ENCODE measurements at places on chromosomes 2 and 18.

DNA sequence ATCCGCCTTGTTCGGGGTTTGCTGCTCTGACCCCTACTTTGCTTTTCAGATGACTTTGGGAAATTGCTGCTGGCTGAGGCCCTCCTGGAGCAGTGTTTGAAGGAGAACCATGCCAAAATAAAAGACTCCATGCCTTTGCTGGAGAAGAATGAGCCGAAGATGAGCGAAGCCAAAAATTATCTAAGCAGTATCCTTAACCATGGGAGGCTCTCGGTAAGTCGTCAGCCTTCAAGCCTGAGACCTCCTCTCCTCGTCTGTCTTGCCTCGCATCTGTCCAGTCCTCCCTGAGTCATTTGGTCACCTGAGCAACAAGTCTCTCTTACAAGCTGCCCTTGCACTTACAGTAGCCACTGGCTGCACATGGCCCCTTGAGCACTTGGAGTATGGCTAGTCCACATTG, 34.7 kb upstream of the MCFD2 start:
- DNase-seq, result no peak

DNA sequence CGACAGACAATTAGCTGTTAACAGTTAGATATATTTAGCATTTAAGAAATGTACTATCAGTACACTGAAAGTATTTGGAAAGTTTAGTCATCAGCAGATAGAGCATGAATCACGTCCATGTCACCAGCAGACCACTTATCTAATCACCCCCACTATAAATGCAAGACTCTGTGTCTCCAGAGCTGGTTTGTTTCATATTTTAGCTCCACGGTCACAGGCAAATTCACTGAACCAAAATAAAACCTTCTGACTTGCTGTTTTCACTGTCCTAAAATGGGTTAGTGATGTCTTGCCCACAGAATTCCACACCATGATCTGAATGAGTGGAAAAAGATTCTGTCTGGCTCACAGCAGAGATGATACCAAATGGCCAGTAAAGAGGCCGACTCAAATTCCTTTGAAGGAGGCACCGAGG, 64.9 kb downstream of the CDH2 start:
- no peak for DNase-seq

- no peak for DNase-seq
Observed at GRCh38 chr18:45155526-45155925, 459.8 kb upstream of the SLC14A2 start.

DNA sequence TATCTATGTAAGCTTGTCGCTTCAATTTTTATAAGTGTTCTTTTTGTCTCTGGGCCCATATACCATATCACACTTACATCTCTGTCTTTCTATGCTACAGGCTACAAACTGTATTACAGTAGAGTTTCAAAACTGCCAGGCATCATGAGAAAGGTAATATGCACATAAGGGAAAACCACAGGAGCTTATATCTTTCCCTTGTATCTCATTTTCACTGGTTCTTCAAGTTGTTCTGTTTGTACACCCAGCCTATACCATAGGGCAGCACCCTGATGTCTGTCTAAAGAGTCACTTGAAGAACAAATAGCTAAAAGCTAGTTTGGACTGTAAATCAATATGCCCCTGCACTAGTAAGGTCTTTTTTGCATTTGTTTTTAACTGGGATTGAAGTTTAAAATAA, 366.7 kb downstream of the FIGN start:
- DNase-seq, result no peak

- no peak for DNase-seq
Observed at GRCh38 chr2:43605079-43605655, 9.3 kb upstream of the THADA start.

DNA sequence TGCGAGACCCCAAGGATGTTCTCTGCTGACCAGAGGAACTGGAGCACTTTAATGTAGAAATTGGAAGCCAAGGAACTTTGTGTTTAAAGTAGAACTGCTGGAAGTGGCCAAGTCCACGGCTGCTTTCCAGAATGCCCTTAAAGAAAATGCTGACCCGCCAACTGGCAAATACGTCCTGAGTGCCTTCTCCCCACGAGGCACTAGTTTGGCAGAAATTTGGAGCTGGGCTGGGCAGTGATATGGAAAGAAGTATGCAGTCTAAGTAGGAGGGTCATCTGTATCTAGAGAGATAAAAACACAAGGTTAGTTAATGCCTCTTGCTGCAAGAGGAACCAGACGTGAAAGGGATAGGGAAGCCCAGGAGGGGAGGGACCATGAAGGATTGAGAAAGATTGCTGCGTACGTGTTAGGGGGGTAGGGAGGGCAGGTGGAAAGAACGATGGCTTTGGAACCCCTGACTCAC, 59.3 kb upstream of the RFX8 start:
- DNase-seq, result no peak

DNA sequence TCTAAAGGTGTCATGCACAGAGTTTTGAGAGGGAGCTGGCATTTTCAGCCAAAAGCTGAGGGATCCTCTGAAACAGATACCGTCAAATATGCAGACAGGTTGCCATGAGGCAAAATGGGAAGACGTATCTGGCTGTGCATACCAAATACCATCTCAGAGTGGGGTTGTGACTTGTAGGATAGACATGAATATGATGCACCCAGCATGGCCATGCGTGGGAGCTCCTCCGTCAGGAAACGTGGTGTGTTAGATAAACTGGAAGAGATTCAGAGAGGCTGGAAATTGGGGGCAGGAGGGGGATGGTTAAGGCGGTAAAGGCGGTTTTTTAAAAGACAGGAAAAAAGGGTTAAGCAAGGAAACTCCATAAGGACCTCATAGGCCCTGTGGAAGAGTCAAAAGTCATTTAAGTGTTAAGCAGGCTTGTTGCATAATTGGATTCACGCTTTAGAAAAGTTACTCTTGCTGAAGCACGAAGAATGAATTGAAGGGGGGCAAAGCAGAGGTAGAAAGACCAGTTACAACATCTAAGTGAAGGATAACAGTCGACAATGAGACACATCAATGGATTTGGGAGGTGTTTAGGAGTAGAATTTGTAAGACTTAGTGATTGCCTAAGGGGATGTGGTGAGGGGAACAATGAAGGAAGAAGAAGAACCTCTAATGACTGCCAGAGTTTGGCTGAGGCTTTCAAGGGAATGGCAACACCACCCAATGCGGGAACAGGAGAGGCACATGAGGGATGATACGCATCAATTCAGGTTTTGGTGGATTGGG, 139.6 kb upstream of the CTAGE1 start:
- no peak for DNase-seq

GRCh38 chr2:98730707-98731040, 258 bp downstream of the MGAT4A start:
- no peak for DNase-seq

- DNase-seq, result no peak
Observed at GRCh38 chr2:222813177-222813843, 47.5 kb upstream of the ACSL3 start.

DNA sequence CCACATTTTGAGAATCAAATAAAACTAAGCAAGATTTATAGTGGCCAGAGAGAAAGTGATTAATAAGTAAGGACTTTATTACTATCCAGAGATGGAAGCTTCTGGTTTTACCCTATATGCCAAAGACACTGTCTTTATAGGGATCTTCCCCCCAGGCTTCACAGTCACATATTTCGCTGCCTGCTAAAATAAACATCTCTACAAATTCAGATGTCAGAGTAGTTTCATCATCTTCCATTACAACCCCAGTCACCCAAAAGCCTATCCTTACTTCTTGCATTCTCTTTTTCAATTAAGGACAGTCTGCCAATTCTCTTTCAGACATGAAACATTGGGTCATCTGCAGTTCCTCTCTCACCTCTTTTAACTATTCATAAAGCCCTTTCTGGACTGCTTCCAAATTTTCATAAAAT, 28.3 kb downstream of the CREB1 start:
- DNase-seq, result no peak

GRCh38 chr2:10350761-10351160, 48.1 kb downstream of the HPCAL1 start:
- DNase-seq, result no peak

DNA sequence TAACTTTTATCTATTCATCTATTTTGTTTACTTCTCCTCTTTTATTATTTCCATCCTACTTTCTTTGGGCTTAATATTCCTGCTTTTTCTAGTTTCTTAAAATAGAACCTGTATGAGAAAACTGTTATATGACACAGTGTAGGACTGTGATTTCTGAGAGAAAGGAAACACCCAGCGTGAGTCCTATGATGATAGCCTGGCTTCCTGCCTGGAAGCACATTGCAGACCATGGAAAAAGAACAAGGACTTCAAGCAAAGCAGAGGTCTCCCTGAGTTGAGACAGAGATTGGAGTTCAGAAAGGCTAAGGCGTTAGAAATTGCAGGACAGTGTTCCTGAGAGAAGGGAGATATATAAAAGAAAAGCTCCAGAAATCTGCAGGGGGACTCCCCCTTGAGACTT, 7.8 kb downstream of the RBM44 start:
- DNase-seq, result no peak

GRCh38 chr2:65370387-65371073, 61.9 kb downstream of the SPRED2 start:
- no peak for DNase-seq

DNA sequence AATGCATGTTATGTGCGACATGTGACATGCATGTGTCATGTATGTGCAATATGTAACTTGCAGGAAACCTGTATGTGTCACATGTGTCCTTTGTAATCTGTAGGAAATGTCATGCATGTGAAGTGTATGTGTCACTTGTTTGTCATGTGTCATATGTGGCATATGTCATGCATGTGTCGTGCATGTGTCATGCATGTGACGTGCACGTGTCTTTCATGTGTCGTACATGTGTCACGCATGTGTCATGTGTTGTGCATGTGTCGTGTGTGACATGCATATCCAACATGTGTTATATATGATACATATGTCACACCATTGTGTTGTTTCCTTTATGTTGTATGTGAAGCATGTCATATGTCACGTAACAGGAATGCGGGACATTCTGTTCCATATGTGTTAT, 2153.2 kb upstream of the PIK3C3 start:
- no peak for DNase-seq

- no peak for DNase-seq
Observed at GRCh38 chr2:219408204-219408603, 10.0 kb upstream of the DES start.

GRCh38 chr18:49072524-49072934, 121.8 kb upstream of the SMAD7 start:
- DNase-seq, result no peak

DNA sequence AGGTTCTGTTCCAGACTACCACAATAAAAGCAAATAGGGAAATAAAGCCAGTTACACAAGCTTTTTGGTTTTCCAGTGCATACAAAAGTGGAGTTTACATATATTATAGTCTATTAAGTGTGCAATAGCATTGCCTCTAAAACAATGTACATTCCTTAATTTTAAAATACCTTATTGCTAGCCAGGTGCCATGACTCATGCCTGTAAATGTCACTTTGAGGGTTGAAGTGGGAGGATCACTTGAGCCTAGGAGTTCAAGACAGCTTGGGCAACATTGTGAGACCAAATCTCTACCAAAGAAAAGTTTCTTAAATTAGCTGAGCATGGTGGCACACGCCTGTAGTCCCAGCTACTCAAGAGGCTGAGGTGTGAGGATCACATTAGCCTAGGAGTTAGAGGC, 52.9 kb upstream of the IMP4 start:
- no peak for DNase-seq

GRCh38 chr2:10982931-10983701, 71.4 kb downstream of the KCNF1 start:
- no peak for DNase-seq

DNA sequence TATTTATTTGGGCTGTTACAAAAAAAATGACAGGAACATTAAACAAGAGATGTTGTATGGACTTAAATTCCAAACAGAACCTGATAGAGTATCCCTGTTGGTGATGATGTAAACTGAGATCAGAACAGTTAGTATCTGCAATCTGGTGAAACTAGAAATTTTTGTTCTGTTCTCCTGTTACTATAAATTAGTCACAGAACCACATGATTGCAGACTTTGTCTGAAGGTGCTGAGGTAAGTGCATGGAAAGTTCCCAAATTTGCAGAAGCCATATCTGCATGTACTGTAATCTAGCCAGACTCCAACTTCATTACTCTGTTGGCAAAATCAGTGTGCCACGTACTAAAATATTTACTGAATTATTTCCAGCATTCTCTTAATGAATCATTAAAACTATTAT, 516.3 kb upstream of the FSIP2 start:
- no peak for DNase-seq

All from stimulated activated CD8-positive, alpha-beta memory T cell treated with anti-CD3 and anti-CD28 coated beads, Interleukin-4, amount 100 ng/mL, for 24 hours (primary cell).